Urinary bladder (tissue), 4 donors: ENCODE measurements at places on chromosomes 1 and 21. TPM values are rescaled to one million over a fixed set of nuclear protein-coding genes. Genes with fewer than 3 reads are reported as not detected.

The FNDC10 gene
- 2.2 TPM for polyA plus RNA-seq

The TSHB gene
- not detected for polyA plus RNA-seq

The KRTAP19-1 gene
- polyA plus RNA-seq: not detected

The RNU1-3 gene
- not detected for polyA plus RNA-seq

The COL9A2 gene
- polyA plus RNA-seq: 11.2 TPM
